ENCODE measurements at places on chromosomes 4 and X.
A peak's percentile ranks its signal among the peaks of the same experiment; 100 is the strongest.

DNA sequence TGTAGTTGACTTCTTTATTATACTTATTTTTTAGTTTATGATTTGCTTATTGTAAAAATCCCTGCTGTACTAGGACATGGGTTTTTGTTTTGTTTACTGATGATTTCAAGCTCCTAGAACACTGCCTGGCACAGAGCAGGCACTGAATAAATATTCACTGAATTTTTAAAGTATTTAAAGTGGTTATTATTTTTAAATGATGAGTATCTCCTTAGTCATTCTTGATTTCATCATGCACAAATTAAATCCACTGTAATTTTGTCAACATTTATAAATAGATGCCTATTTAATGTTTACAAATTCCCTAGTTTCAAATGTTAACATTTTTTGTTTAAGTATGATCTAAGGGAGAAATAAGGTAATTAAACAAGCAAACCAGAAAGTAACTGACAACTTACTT, 367.9 kb upstream of the SLIT2 start:
- no peak for DNase-seq
- no peak overlapping the region for H3K4me3 ChIP-seq
- H3K36me3 ChIP-seq = no peaks in the 10 kb centered on the region
- H3K27me3 ChIP-seq = no peaks in the 10 kb centered on the region
- no peaks in the 10 kb centered on the region for H3K4me1 ChIP-seq

- no peaks in the 10 kb centered on the region for H3K36me3 ChIP-seq
- DNase-seq = no peak
- H3K27ac ChIP-seq = no peak overlapping the region
- peaks cover 13% of the 10 kb centered on the region for H3K4me1 ChIP-seq
These were observed 129.6 kb upstream of the MED14 start for GRCh38 chrX:40864972-40865371.

DNA sequence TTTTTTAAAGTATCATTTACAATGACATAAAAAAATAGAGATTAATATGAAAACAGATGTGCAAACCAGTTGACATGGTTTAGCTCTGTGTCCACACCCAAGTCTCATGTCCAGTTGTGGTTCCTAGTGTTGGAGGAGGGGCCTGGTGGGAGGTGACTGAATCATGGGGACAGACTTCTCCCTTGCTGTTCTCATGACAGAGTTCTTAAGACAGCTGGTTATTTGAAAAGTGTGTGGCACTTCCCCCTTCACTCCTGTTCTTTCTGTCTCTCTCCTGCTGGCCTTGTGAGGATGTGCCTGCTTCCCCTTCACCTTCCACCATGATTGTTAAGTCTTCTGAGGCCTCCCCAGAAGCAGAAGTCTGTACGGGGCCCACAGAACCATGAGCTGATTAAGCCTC, 23.8 kb downstream of the CNOT6L start:
- no peaks in the 10 kb centered on the region for H3K27me3 ChIP-seq
- no peaks in the 10 kb centered on the region for H3K36me3 ChIP-seq

GRCh38 chr4:179762840-179763239, 2320.6 kb upstream of the AGA start:
- no peak overlapping the region for H3K4me3 ChIP-seq
- H3K27me3 ChIP-seq = no peaks in the 10 kb centered on the region
- H3K36me3 ChIP-seq = no peaks in the 10 kb centered on the region
- DNase-seq = no peak

GRCh38 chr4:161260819-161261218, 903.0 kb downstream of the FSTL5 start:
- no peak overlapping the region for H3K27ac ChIP-seq
- H3K27me3 ChIP-seq = no peaks in the 10 kb centered on the region
- no peaks in the 10 kb centered on the region for H3K36me3 ChIP-seq

GRCh38 chrX:66601522-66601921, 37.4 kb downstream of the EDA2R start:
- H3K36me3 ChIP-seq = no peaks in the 10 kb centered on the region
- H3K4me1 ChIP-seq = no peaks in the 10 kb centered on the region
- no peak overlapping the region for H3K27ac ChIP-seq

GRCh38 chrX:107102980-107103379, 15.6 kb downstream of the RBM41 start:
- H3K4me3 ChIP-seq = no peak overlapping the region
- no peaks in the 10 kb centered on the region for H3K4me1 ChIP-seq
- no peak overlapping the region for H3K27ac ChIP-seq
- H3K36me3 ChIP-seq = no peaks in the 10 kb centered on the region
- no peak for DNase-seq

DNA sequence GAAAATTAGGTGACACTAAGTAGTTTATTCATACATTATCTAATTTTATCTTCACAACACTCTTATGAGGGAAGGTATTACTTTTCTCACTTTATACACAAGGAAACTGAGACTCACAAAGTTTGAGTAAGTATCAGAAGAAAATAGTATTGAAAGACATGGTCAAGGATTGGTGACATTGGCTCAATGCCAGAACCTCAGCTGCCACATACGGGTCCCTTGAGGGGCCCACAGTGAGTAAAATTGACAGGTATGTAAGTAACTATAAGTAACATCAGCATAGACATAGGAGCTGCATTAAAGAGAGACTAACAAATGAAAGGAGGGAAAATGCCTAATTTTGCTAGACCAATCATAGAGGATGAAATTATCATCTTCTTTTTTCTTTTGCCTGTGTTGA, 134.1 kb downstream of the COX18 start:
- no peak overlapping the region for H3K4me3 ChIP-seq
- no peaks in the 10 kb centered on the region for H3K36me3 ChIP-seq
- H3K27ac ChIP-seq = no peak overlapping the region

DNA sequence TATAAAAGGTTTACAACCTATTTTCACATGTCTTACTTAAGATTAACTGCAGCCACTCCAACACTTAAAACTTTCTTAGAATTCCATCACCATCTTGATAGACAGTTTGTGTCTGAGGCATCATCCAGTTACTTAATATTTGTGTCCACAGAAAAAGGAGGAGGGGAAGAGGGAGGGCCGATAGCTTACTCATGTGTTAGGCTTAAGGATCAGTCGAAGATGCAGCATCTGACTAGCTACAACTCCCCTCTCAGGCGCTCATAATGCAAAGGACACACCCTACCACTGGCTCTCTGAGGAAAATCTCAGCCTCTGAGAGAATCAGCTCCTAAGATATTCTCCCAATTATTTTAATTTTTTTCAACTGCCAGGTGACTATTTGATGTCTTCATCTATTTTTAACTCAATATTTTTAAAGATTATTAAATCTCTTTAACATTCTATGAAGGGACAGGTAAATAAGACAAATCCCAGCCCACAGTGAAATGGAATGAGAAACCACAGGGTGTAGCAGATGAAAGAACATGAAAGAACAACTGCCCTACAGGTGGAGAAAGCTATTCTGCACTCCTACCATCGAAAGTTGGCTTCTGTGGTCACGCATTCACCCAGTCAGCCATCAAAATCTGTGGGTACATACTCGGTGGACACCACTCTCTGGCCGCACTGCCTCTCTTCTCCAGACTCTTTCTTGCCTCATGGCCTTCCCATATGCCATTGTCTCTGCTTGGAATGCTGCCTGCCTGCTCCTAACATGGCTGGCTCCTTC, 48.0 kb downstream of the ARAP2 start:
- no peaks in the 10 kb centered on the region for H3K36me3 ChIP-seq
- no peak overlapping the region for H3K4me3 ChIP-seq
- H3K27ac ChIP-seq = no peak overlapping the region
- no peak for DNase-seq

GRCh38 chrX:71621603-71622002, 3.3 kb upstream of the CXCR3 start:
- H3K27ac ChIP-seq = no peak overlapping the region
- peak; percentile 22 for DNase-seq
- H3K4me1 ChIP-seq = peaks cover 6% of the 10 kb centered on the region
- no peak overlapping the region for H3K4me3 ChIP-seq

GRCh38 chr4:124642846-124643245, 69.7 kb downstream of the ANKRD50 start:
- DNase-seq = no peak
- H3K4me1 ChIP-seq = no peaks in the 10 kb centered on the region
- no peak overlapping the region for H3K27ac ChIP-seq
- no peak overlapping the region for H3K4me3 ChIP-seq
- no peaks in the 10 kb centered on the region for H3K27me3 ChIP-seq

GRCh38 chrX:30935985-30936384, 46.9 kb upstream of the TAB3 start:
- DNase-seq = no peak
- no peaks in the 10 kb centered on the region for H3K4me1 ChIP-seq
- H3K27ac ChIP-seq = no peak overlapping the region
- H3K4me3 ChIP-seq = no peak overlapping the region
- no peaks in the 10 kb centered on the region for H3K27me3 ChIP-seq
- H3K36me3 ChIP-seq = no peaks in the 10 kb centered on the region

GRCh38 chrX:39903937-39904336, 193.8 kb downstream of the BCOR start:
- H3K36me3 ChIP-seq = no peaks in the 10 kb centered on the region
- DNase-seq = no peak
- peaks cover 16% of the 10 kb centered on the region for H3K4me1 ChIP-seq
- no peaks in the 10 kb centered on the region for H3K27me3 ChIP-seq
- no peak overlapping the region for H3K4me3 ChIP-seq

DNA sequence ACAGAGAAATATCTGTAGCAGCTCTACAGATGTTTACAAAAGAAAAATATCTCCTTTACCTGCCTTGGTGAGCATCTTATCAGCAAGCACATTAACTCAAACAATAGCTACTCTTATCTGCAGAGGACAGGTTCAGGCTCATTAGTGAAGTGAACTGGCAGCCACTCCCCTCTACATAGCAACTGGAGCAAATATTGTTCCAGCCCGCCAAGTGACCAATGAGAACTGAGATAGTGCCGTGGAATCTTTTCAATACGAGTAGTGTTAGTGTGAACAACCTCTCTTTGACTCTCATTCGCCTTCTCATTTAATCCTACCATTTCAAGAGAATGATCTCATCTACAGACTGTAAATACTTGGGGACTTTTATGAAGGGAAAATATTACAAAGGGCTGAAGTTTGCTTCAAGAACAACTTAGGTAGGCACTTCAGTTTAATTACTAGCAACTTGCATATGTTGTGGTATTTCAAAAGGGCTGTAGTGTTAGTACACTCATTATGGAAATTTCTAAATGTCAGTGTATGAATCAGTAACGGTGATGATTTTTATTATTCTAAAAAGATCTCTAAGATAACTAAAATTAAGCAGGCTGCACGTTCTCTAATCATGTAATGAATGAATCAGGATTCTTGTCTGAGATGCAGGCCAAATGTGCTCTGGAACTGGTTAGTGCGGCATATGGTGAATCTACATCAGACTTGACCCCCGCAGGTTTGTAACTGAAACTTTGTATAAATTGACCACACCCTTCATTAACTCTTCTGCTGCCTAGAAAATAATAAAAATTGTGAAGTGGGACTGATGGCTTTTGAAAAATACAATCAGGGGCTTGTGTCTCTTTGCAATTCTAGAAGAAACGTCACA, 72.4 kb downstream of the PALLD start:
- no peak overlapping the region for H3K4me3 ChIP-seq
- H3K27ac ChIP-seq = no peak overlapping the region
- H3K4me1 ChIP-seq = no peaks in the 10 kb centered on the region

- H3K27me3 ChIP-seq = no peaks in the 10 kb centered on the region
- no peaks in the 10 kb centered on the region for H3K4me1 ChIP-seq
- H3K4me3 ChIP-seq = no peak overlapping the region
- no peak overlapping the region for H3K27ac ChIP-seq
These were observed 35.1 kb downstream of the ENPEP start for GRCh38 chr4:110510955-110511544.

DNA sequence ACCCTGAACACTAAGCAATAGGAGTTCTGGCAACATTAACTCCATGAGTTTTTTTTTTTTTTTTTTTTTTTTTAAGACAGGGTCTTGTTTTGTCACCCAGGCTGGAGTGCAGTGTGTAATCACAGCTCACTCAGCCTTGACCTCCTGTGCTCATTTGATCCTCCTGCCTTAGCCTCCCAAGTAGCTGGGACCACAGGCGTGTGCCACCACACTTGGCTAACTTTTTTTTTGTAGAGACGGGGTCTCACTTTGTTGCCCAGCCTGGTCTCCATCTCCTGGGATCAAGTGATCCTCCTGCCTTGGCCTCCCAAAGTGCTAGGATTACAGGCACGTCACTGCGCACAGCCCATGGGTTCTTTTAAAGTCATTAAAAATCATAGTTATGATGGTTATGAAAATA, 5.1 kb downstream of the RHOH start:
- no peak for DNase-seq
- no peaks in the 10 kb centered on the region for H3K4me1 ChIP-seq
- H3K36me3 ChIP-seq = no peaks in the 10 kb centered on the region
- H3K4me3 ChIP-seq = no peak overlapping the region
- H3K27me3 ChIP-seq = no peaks in the 10 kb centered on the region

DNA sequence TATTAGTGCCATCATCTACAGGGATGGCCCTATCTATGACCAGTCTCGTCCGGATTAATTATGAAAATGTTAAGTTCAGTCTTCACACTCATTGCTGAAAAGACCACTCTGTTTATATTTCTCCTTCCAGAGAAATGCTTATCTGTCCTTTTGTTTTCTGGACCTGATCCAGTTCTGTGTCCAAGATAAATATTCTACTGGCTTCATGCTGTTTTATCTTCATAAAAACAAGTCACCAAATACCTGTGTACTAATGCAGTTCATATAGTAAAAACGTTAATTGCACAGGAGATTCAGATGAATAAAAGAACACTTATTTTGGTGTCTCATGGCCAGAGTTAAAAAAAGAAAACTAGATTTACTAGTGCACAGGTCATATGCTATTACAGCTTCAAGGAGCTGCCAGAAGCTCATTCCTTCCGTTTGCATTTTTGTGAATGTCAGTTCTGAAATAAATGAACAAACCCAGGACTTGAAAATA, 17.3 kb downstream of the FNIP2 start:
- H3K4me1 ChIP-seq = peaks cover 61% of the 10 kb centered on the region
- no peak overlapping the region for H3K4me3 ChIP-seq
- H3K36me3 ChIP-seq = no peaks in the 10 kb centered on the region
- no peaks in the 10 kb centered on the region for H3K27me3 ChIP-seq

GRCh38 chr4:38466401-38466800, 197.6 kb upstream of the KLF3 start:
- no peaks in the 10 kb centered on the region for H3K27me3 ChIP-seq
- H3K36me3 ChIP-seq = no peaks in the 10 kb centered on the region
- H3K27ac ChIP-seq = no peak overlapping the region
- DNase-seq = no peak
- no peak overlapping the region for H3K4me3 ChIP-seq

DNA sequence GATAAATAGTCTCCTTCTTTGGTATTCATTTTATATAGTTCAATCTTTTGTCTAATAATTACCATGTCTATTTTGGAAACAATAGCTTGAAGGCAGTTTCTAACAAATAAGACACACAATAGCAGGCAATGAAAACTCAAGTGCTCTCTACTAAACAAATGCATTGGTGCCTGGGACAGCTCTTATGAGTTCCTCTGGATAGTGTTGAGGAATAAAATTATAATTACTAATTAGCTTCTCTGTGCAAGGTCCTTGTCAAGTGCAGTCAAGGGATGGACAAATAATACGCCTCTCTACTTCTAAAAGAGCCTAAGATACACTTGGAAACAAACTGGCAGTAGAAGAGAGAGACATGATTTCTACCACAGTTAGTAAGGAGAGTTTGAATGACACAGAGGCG, 229.0 kb upstream of the GLRA2 start:
- no peaks in the 10 kb centered on the region for H3K4me1 ChIP-seq
- no peak for DNase-seq
- H3K27me3 ChIP-seq = no peaks in the 10 kb centered on the region
- no peaks in the 10 kb centered on the region for H3K36me3 ChIP-seq
- H3K4me3 ChIP-seq = no peak overlapping the region
